ENCODE measurements at places on chromosomes 12 and 14.

- no peak for DNase-seq
These were observed 57.5 kb downstream of the DENND5B start for GRCh38 chr12:31533470-31533869.

- DNase-seq, result no peak
These were observed 2.0 kb downstream of the ANO4 start for GRCh38 chr12:100796621-100797020.

DNA sequence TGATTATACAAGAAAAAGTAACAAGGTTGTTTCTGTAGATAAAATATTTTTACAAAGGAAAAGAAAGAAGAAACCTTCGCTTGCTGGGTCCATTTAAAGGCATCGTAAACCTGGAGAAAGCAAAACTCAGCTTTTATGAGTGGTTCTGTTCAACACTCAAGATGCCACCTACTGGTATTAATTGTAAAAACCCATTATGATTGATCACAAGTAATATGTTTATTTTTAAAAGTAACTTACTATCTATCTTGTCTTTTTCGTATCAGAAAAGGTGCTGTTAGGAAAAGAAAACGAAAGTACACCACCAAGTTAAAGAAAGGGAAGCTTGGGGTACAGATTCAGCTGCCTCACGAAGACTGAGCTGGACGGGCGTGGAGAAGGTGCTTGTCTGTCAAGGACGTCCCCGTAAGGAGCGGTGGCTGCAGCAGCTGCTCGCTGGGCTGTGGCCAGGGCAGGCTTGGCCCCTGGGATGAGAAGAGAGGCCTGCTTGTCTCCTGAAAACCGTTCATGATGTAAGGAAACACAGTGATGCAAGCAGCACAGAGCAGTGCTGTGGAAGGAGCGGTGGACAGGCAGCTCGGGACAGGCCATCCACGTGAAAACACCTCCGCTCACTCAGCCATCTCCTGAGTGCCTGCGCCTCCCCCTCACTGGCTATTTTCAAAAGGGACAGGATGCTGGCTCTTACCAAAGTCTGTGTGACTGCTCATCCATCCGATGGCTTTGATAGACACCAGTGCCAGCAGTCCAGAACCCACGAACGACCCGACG lies 25.0 kb downstream of the SLC15A4 start:
- no peak for DNase-seq

GRCh38 chr12:62258941-62259630 lies 1.1 kb upstream of the USP15 start:
- no peak for DNase-seq

DNA sequence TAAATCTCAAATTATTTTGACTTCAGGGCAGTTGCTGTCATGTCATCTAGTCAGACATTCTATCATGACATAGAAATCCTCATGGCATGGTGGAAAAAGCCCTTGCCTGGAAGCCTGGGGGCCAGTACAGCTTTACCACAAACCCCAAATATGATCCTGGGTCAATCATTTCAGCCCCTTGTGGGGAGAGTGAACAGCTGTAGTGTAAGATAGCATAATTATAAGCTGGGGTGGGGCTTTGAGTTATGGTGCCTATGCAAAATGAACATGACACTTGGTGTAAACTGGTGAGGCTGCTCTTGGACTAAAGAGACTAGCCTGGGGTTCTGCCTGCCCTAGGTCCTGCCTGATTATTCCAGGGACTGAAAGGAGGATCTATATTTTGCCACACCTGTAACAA lies 207.7 kb upstream of the DDHD1 start:
- DNase-seq, result no peak

- DNase-seq, result no peak
These were observed 7.6 kb upstream of the RNF34 start for GRCh38 chr12:121392325-121392716.

- no peak for DNase-seq
These were observed 58.8 kb upstream of the AP4S1 start for GRCh38 chr14:30966415-30967363.

DNA sequence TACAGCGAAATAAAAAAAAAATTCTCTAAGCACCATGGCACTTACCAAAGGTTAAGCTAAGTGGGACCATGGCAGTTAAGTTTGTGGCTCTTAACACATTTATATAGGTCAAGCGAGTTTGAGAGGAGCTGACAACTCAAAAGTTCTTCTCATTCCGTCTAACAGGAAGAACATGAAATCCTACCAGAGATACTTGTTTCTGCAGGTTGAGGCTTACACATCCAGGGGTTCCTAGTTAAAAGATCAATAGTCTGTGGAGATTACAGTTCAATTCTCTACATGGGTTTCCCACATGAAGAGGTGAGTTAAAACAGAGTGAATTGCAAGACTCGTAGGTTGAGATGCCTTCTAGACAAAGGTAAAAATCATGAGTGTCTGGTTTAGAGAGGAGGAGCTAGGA lies 142.6 kb downstream of the EMP1 start:
- no peak for DNase-seq

DNA sequence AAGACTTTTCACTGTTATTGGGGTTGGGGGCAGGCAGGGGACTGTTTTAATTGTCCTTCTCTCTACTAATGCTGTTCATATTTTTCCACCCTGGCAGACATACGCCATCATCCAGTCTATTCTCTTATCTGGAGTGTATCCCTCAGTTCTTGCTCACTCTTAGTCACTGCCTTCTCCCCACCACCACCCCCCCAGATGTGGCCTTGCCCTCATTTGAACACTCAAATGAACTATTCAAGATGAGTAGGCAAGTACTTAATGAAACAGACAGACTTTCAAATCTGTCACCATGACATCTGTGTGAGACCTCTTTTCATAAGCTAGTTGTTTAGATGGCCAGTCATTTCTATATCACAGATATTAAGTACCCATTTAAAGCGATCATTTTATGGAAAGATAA lies 10.1 kb downstream of the NUDT4 start:
- DNase-seq, result peak; percentile 41

GRCh38 chr12:117483501-117483900 lies 122.1 kb upstream of the NOS1 start:
- no peak for DNase-seq

GRCh38 chr14:44783901-44784300 lies 177.8 kb downstream of the KLHL28 start:
- no peak for DNase-seq

DNA sequence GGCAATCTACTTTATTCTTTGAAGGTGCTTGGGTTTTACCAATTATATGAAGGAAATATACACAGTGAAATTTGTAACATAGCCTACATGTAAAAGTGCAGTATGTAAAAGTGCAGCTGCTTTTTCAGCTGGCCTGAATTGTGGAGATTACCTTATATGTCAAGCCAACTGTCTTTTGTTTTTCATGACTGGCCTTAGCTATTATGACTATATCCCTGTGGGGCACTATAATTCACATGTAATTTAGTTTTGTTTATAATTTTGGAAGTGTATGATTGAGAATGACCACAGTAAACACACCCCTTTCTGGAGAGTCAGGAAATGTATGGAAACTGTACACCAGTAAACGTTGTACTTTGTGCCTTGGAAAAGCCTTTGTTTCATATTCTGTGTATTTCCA lies 435.0 kb upstream of the STXBP6 start:
- no peak for DNase-seq

GRCh38 chr12:103529306-103529705 lies 33.5 kb upstream of the C12orf42 start:
- no peak for DNase-seq

GRCh38 chr12:94597268-94597667 lies 53.1 kb downstream of the TMCC3 start:
- no peak for DNase-seq

DNA sequence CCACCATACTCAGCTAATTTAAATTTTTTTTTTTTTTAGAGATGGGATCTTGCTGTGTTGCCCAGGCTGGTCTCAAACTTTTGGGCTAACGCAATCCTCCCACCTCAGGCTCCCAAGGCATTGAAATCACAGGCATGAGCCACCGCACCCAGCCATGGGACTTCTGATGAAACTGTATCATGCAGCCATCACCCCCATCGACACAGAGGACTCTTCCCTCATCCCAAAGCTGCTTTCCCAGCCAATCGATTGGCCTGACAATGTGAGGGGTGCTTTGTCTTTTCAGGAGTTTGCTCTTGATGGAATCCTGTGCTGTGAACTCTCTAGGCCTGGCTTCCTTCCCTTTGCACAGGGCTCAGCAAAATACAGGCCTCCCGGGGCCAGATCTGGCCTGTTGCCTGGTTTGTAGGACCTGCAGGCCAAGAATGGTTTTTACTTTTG lies 59.6 kb upstream of the NCOR2 start:
- peak; percentile 53 for DNase-seq

GRCh38 chr14:51860825-51861499 lies 550 bp downstream of the GNG2 start:
- no peak for DNase-seq

DNA sequence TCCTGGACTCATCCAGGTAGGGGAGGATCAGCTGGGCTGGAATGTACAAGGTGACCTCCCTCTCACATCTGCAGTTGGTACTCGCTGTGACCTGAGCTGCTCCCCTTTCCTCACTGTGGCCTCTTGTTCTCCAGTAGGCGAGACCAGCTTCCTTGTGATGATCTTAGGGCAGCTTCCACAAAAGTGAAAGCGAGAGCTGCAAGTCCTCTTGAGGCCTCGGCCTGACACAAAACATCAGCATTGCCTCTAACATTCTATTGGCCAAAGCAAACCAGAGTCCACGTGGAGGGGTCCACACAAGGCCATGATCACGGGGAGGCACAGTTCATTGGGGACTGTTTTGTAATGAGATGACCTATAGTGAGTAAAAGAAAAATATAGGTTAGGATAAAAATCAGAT lies 127.5 kb downstream of the SMOC1 start:
- no peak for DNase-seq

- no peak for DNase-seq
These were observed 380.8 kb downstream of the ALG10 start for GRCh38 chr12:34402899-34403705.

DNA sequence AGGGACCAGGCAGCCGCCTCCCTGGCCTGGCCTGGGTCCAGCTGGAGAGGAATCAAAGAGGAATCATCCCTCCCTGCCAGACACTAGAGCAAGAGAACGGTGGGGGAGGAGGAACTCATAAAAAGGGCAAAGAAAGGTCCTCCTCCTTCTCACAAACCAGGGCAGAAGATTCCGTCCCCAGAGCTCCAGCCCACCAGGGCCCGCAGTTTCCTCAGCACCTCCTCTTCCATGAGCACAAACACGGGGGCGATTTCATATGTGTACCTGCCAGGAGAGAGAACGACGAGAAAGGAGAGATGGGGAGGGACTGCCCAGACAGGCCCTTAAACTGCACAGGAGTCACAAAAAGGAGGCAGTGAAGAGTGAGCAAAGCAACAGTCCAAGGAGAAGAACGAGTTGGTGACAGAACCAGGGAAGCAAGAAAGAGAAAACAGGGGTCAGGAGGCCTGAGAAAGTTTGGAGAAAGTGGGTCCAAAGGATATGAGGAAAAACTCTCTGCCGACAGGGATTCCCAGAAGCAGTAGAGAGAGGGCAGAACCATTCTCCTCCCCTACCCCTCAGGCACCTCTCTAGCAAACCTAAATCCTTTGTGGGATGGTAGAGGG lies 8.7 kb upstream of the ZNF740 start:
- DNase-seq, result no peak

DNA sequence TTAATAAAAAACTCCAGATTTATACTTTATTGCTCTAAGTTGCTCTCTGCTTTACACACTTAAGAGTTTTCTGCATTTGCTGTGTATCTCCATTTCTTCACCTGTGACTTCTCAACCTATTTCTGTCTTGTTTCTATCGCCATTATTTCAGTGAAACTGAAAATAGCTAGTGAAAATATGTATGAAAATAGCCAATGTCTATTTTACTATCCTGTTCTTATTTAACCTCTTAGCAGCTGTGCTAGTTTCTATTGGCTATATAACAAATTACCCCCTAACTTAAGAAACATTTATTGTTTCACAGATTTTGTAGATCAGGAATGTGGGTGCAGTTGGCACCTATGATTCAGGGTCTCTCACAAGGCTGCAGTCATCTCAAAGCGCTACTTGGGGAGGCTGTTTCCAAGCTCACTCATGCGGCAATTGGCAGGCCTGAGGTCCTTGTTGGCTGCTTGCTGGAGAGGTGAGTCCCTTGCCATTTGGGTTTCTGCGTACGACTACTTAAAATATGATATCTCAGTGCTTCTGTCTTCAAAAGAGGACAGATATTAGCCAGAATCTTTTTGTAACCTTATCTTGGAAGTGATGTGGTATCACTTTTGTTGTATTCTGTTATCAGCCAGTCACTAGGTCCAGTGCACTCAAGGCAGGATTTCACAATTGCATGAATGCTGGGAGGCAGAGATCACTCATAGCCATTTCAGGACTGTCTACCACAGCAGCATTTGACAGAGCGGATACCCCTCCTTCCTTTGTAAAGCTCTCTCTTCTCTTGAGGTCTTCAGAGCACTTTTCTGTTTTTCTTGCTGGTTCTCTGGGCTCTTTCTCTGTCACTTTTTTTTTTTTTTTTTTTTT lies 7.2 kb downstream of the ERC1 start:
- DNase-seq, result no peak

DNA sequence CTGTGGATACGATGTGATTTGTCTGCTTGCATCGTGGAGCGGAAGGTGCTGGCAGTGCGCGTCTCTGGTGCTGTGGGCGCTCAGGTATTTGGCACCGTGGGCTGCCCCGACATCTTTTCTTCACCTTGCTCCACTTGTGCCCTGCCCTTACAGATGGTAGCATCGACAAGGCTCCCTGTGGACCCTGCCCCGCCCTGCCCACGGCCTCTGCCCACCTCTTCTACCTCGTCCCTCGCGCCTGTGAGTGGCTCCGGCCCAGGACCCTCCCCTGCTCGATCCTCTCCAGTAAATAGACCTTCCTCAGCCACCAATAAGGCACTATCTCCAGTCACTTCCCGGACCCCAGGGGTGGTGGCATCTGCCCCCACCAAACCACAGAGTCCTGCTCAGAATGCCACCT lies 36.6 kb downstream of the EP400 start:
- DNase-seq, result no peak

DNA sequence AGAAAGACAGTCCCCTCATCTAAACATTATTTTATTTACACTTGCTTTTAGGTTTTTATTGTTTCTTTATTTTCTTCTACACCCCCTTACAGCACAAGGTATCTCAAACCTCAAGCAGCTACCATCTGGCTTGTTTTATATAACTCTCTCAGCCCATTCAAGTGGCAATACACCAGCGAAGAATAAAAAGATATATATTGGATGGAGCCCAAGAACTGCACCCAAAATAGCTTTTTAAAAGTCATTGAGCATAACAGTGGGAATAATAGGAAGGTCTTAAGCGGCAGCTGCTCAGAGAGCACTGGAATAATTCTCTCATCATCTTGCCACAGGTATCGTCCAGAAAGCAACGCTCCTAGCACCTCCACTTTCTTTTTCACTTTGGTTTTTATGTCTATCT lies 322.5 kb downstream of the SYT1 start:
- no peak for DNase-seq

DNA sequence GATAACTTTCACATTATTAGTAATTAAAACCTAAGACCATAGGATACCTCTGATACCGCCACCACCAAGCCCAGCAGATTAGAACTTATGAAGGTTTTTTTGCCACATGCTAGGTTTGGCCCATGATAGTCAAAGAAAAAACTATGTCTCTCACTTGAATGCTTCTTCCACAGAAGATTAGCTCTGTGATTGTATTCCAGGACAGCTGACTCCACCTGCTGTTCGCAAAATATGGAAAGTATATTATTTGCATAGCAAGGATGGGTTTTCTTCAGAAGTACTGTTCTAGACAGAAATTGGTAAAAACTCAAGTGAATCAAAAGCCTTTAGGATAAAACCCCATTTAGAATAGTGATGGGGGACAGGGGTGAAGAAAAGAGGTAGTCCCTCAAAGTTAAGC lies 42.2 kb downstream of the PPFIBP1 start:
- no peak for DNase-seq

GRCh38 chr14:99718031-99718810 lies 34.1 kb downstream of the CYP46A1 start:
- DNase-seq, result no peak

GRCh38 chr12:4849115-4849541 lies 60.6 kb upstream of the KCNA1 start:
- DNase-seq, result peak; percentile 34
